ENCODE measurements at places on chromosomes 3 and 15. TPM values are rescaled to one million over a fixed set of nuclear protein-coding genes. Genes with fewer than 3 reads are reported as not detected.

GRCh38 chr3:175046601-175047000, 187.5 kb downstream of the NAALADL2 start:
- no peak for DNase-seq

GRCh38 chr3:69145688-69146087, 23.3 kb upstream of the LMOD3 start:
- no peak for DNase-seq

GRCh38 chr15:51266656-51267050, 71.7 kb downstream of the CYP19A1 start:
- DNase-seq: no peak

Gene ISLR
- total RNA-seq: 4.7 TPM

DNA sequence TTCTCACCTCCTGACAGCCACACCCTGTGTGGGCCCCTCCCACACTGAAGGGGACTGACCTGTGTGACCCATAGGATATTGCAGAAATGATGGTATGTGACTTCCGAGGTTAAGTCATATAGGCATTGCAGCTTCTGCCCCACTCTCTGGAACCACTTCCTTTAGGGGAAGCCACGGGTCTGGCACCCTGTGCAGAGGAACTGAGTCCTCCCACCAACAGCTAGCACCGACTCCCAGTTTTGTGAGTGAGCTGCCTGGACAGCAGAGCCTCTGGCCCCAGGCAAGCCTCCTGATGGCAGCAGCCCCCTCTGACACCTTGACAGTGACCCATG, 24.6 kb upstream of the SLC6A6 start:
- no peak for DNase-seq

DNA sequence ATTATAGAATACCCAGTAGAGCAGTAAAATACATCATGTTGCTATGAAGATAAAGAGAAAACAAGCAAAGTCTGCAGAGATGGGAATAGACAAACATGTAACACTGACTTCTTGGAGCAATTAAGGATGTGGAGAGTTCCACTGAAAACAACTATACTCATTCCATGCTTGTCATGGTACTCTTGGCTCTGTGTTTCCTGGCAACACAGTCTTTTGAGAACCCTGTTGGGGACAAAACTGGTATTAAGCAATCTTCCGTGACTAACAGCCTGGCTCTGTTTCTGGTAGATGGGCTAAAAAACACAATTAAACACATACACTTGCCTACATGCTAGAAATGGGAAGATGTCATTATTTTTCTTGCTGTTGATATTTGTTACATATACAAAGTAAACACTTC, 1212.3 kb upstream of the GBE1 start:
- DNase-seq: no peak

DNA sequence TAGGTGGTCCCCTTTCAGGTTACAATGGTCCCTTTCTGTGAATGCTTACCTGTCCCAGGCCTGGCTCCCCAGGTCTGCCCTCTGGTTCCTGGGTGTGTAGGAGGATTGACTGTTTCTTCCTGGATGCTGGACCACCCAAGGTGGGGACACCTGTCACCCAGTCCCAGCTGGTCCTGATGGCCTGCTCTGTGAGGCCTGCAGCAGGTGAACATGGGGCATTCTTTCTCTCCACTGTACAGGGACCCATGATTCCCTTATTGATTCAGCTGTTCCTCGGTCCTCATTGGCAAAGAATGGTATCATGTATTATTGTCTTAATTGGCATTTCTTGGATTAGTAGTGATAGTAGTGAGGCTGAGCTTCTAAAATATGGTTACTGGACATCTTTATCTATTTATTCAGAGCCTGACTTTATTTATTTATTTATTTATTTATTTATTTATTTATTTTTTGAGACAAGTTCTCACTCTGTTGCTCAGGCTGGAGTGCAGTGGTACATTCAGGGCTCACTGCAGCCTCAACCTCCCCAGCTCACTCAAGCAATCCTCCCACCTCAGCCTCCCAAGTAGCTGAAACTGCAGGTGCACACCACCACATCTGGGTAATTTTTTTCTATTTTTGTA, 8.8 kb upstream of the DNAJA4 start:
- DNase-seq: no peak

Gene CDHR4
- not detected for total RNA-seq

GRCh38 chr3:47385796-47386195, 5.0 kb downstream of the PTPN23 start:
- DNase-seq: no peak

- peak; percentile 96 for DNase-seq
These were observed 382.1 kb downstream of the GAP43 start for GRCh38 chr3:116005404-116005803.

- DNase-seq: no peak
These were observed 205.7 kb downstream of the PLCL2 start for GRCh38 chr3:17090280-17090983.

- DNase-seq: no peak
These were observed 2.4 kb downstream of the SLC25A38 start for GRCh38 chr3:39385456-39386090.

GRCh38 chr3:114290911-114291901, 2.6 kb upstream of the TIGIT start:
- peak; percentile 9 for DNase-seq

DNA sequence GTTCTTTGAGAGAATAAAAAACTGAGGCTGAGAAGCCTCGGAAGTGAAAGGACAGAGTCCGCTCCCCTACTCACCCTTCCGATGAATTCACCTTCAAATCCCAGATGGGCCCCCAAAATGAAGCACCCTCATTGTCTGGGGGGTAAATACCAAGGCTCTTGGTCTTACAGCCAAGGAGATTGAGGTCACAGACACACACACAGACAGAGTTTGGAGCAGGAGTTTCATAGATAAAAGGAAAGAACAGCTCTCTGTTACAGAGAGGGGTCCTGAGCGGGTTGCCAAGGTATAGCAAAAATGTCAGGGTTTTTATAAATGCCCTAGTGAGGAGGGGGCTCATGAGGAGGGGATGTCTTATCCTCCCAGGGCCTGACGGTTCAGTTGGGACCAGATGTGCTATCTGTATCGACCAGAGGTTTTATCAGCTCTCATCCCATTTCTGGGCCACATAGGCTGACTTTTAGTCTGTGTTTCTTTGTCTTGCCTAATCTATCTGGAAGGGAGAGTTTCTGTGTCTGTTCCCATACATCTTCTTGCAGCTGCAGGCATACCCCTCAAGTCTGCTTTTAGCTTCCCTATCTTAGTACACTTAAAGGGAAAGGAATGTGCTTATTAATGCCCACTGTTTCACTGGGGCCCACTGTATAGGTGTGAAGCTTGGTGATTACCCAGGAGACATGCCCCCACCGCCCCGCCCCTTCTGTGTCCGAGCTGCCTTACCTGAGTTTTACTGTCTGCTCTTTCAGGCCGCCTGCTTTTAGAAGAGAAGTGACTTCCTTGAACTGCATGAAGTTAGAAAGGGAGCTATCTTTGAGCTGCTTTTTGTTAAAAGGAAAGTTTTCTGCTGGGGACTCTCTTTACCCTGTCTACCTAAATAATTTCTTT, 66.8 kb upstream of the ATP11B start:
- no peak for DNase-seq

Gene AHSG
- not detected for total RNA-seq

DNA sequence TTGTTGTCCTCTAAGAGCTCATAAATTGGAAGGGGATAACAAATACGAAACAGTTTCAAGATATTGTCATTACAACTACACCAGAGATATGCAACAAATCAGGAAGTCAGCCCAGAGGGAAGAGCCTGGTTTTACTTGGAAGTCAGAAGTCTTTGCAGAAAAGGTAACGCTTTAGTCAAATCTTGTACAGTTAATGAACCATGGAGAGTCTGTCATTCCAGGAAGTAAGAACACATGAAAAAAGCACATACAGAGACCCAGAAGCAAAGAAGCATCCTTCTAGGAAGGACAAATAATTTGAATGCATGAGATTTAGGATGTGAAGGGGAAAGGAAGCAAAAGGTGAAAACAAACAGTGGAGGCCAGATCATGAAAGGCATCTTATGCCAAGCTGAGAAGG, 19.6 kb downstream of the DYNC1LI1 start:
- no peak for DNase-seq

DNA sequence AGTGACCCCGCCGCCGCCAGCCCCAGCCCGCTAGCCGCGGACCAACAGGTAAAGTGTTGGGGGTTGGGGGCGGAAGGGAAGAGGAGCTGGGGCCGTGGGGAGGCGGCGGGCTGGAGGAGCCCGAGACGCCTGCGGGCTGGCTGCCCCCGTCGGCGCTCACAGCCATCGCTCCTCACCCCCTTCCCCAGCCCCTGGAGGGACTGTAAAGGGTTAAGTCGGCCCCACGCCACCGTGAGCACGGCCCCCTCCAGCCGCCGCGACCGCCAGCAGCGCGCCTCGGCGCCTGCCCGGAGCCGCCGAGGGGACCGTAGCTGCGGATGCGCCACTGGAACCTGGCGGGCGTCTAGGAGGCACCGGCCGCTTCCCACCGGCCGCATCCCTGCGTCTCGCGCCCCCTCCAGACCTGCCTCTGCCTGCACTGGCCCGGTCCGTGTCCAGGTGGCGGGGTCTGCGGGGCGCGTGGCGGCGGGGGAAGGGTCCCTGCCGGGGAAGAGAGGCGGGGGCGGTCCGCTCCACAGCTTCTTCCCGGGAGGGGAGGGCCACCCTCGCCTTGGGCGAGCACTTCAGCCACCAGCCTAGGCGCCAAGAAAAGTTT, 522 bp downstream of the MED12L start:
- no peak for DNase-seq

- DNase-seq: no peak
These were observed 5.4 kb downstream of the CHRNA5 start for GRCh38 chr15:78570710-78571109.

GRCh38 chr3:159821736-159822135, 166.9 kb upstream of the IL12A start:
- no peak for DNase-seq

DNA sequence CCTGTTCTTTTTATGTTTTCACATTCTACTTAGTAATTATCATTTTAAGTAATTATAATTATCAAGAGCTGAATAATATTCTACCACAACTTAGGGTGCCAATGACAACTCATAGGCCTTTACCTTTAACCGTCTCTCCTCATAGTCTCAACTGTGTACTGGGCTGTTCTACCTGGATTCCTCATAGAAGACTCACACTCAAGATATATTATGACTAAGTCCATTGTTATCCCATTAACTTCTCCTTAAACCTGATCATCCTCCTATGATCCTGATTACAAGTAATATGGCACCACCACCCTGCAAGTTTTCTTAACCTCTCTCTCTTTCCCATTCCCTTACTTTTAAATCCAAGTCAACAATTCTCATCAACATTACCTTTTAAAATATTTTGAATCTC, 285.9 kb upstream of the VEPH1 start:
- no peak for DNase-seq

Gene FAM107A
- 0.17 TPM for total RNA-seq

- peak; percentile 74 for DNase-seq
These were observed 3.9 kb downstream of the GATA2 start for GRCh38 chr3:128488991-128489673.

Gene ACAD9
- total RNA-seq: 37.5 TPM

DNA sequence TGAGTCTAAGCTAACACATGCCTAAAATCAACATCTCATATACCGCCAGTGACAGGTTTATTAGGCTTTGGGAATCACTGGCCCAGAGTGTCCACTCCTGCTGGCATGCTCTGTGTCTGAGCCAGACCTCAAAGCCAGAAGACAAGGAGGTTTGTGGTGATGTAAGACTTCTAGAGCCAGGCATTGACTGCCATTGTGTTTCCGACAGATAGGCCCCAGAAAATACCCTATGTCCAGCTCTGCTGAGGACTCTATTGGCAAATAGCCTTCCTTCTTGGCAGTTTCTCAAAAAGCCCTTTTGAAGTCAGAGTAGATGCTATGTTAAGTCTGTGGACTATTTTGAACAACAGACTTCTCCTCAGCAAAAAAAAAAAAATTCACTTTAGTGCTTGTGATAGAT, 181.9 kb upstream of the UBE2E1 start:
- no peak for DNase-seq

DNA sequence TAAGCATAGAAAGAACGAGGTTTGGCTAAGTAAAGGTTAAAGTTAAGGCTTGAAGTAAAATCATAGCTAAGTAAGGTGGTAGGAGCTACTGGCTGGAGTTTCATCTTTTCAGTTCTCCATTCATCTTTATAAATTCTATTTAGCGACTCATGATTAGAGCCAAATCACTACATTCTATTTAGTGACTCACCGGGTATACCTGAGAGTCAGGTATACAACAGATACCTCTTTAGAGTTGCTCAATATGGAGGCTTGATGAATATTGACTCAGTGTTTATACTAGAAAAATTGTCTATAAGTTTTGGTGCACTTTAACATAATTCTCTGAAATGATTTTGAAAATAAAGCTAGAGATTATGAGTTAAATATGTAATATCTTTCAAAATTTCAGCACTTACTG, 328.8 kb upstream of the GRM7 start:
- no peak for DNase-seq

GRCh38 chr3:105876780-105877327, 8.0 kb upstream of the CBLB start:
- DNase-seq: no peak

Gene SAMMSON
- total RNA-seq: not detected

DNA sequence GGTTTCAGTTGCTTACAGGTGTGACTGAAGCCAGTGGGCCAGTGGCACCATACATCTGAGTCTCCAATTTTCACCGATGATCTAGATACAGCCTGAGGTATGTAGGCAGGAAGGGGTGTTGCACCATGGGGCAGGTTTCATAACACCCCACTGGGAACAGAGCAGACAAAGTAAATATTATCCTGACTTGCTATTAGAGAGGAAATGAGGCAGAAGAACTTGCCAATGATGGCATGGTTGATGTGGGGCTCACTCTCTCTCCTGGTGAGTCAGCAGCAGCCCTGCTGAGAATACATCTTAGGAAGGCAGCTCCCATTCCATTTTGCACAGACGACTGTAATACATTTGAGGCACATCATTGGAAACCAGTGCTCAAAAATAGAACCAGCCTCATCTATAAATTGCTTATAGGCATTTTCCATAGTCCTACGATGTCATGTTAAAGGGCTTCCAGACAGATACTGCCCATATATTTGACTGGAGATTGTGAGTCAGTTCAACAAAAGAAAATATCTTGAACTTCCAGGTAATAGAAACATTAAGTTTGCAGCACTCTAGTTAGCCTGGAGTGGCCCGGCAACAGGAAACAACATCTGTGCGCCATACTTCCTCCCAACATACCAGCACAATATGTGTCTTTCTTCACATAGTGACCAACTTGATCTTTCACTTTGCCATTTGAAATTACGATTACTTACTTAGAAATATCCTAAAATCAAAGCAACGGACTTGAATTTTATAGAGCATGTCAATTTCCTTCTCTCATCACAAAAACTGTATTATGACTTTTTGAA, 175.5 kb downstream of the NECTIN3 start:
- DNase-seq: peak; percentile 81

DNA sequence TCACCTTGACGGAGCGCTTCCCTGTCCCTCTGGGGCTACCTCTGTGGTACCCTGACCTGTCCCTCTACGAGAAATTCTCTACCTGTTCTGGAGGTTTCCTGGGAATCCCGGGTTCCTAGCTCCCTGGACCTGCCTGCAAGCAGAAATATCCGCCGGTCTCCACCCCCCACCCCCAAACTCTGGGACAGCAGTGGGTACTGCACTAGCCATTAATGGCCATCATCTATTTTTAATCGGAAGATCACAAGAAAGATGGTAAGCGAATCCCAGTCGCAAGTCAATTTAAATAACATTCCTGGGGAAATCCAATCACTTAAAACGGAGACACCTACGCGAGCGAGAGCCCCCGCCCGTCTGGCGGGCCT, 429 bp upstream of the C3orf80 start:
- DNase-seq: no peak

- peak; percentile 97 for DNase-seq
These were observed 31.2 kb upstream of the CCDC80 start for GRCh38 chr3:112671930-112672715.
